Frontal cortex (tissue), 4 donors: ENCODE measurements at places on chromosomes 5 and 9.

DNA sequence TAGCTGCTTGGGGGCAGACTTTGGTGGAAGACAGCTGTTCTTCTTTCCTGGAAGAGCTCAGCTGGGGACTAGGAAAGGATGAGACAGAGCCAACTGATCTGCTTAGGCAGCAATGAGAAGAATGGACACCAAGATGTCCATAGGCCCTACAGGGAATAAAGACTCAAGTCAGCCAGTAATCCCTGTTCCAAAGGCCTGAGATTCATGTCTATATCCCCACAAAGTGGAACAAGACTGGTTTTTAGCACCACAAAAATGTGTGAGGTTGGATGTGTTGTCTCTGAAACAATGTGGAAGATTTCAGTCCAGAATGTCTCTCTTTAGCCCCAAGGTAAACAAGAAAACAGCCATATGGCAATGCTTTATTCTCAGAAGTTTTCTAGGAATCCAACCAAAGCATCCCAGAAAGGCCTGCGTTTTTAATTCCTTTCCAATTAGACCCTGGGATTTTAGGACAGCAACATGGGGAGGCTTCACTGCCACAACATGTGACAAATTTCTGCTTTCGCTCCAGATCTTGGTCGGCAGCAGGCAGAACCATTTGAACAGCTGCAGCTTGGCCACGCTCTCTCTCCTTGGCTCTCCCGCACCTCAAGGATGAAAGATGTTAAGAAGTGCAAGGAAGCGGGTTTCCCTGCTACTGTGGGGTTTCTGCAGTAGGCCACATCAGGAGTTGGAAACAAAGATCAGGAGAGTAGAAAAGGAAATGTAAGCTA, 245.1 kb downstream of the FSTL4 start:
- no peak for DNase-seq

DNA sequence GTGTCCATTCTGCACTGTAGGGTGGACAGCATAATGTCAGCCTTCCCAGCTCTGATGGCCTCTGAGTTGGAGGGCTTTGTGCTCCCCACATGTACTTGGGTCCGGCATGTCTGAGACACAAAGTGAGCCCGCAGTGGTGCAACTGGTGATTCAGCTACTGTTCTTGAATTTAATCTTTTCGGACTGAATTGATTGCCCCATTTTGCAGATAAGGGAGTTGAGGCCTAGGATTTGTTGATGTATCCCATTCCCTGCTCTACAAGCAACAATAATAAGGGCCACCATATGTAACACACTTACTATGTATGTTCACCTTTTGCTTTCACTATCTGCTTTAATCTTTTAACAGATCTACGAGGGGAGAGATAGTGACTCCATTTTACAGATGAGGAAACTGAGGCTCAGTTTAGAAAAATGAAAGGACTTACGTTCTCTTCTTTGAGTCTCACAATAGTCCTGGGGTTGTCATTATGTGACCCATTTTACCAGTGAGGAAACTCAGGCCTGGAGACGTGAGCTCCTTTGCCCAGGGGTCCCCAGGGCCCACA, 4.5 kb downstream of the GSN start:
- DNase-seq, result no peak

GRCh38 chr5:120527251-120527650, 63.2 kb downstream of the PRR16 start:
- DNase-seq, result no peak

GRCh38 chr9:14433351-14434157, 119.6 kb upstream of the NFIB start:
- DNase-seq, result peak; percentile 6

DNA sequence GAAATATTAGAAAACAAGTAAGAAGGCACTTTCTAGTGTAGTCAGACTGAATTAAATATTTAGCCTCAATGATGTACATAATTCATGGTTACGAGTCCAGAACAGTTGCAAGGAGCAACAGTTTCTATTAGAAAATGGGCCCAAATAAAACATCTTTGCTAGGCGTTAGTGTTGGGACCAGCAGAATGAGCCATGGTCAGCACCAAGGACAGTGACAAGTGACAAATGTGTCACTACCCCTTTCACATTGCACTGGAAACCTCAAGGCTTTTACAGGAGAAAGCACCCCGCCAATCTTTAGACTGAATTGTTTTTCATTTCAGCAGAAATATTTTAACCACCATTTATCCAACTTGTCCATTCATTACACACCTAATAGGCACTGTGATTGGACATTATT, 301.3 kb upstream of the ADCY2 start:
- no peak for DNase-seq

DNA sequence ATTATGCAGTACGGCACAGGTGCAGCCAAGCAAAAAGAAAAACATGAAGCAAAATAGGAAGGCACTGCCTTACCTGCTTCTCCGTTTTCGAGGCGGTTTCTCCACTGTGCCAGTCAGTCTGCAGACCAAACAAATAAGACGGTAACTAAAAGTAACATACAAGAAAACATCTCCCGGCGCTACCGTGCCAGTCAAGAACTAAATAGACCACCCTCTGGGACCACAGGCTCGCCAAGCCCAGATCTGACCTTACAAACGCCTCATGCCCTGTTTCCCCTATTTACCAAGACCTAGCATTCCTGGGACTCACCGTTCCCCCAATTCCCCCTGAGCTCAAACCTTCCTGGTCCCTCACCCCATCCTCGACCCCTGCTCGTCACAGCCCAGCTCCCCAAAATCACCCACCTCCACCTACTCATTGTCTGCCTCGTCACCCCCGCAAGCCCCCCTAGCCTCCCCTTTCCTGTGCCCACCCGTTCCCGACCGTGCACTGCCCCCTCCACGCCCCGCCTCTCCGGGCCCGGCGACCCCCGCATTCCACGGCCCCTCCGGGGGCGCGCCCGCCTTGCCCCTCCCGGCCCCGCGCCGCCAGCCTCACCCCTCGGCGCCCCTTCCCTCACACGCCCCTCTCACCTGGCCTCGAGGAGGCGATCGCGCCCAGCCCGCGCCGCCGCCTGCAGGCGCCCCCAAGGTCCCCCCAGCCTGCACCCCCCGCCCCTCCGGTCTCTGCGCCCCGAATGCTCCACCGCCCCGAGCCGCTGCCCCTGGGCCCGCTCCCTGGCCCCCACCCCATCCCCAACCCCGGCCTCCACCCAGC, 560 bp downstream of the SCAI start:
- no peak for DNase-seq

DNA sequence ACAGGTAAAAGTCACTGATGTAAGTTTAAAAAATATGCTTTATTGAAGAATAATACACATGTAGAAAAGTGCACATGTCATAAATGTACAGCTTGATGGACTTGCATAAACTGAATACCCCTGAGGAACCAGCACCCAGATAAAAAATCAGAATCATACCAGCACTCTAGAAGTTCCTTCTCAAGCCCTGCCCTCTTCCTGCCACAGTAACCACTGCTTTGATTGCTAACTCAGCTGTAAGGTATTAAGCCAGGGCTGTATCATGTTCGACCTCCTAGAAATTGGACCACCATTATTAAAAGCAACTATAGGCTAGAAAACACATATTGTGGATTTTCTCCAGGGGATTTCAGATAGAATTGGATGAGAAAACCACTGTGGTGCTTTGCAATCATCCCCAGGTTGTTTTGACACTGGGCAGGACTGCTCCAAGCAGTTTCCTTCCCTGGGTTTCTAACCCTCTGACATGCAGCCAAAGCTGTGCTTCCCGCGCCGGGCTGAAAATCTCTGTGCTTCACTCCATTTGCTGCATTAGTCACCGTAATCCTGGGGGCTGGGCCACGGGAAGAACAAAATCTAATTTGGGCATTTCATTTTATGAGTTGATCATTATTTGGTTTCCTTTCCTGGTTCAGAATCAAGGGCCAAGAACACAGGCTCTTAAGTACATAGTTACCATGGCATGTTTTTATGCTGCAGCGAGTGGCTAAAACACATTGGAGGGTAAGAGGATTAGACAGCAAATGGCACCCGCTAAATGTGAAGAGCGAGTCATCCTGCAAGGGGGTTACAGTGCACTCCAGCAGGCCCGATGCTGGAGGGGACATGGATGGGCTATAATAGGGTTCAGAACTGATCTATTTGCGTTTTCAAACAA, 139.4 kb upstream of the IL12B start:
- DNase-seq, result no peak

- no peak for DNase-seq
Observed at GRCh38 chr5:121175986-121176385, 675.7 kb upstream of the FTMT start.

- no peak for DNase-seq
Observed at GRCh38 chr5:2908086-2908485, 156.6 kb upstream of the IRX2 start.

GRCh38 chr5:78008356-78008967, 232.3 kb upstream of the TBCA start:
- peak; percentile 35 for DNase-seq

DNA sequence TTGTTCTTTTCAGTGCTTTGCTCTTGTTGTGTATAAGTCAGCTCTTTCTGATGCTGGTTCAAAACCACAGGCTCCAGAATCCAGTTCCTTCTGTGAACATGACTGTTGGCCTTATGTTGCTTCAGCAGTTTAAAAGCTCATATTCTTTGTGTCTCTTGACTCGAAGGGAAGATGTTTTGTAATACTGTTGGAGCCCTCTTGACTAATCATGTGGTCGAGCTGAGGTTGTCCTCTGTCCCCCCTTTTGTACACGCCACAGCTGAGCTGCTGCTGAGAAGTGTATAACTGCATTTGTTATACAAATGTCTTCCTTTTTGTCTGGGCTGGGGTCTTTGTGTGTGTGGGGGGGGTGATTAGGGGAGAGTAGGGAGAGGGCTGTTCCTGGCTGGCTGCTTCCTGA, 35.8 kb downstream of the SLC36A1 start:
- no peak for DNase-seq

DNA sequence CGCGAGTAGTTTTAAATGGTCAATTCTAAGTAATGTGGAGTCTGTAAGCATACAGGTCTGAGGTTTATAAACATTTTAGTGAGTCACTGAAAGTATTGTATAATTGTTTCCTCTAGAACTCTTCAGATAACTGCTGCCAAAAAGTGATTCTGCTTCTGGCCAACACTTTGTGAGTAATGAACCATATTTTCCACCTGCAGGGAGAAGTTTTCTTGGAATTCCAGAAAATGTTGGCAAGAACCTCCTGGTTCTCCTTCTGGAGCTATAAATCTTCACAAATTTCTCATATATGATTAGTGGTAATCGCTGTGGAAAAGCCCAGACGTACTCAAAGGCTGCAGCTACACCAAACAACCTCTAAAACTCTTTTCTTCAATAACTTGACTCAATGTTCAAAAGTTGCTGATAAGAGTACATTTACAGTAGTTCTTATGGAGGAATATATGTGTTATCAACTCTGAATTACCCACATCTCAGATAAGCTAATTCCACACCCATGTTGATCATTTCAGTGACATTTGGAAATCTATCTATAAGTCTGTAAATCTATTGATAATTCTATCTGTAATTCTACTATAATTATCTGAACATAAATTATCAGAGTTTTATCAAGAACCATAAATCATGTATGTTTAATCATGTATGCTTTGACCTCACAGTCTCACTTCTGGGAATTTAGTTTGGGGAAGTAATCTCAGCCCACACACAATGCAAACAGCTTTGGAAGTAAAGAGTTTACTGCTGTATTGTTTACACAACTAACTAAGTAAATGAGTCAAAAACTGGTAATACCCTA, 74.1 kb downstream of the FNBP1 start:
- no peak for DNase-seq

- no peak for DNase-seq
Observed at GRCh38 chr9:114287763-114288192, 35.1 kb upstream of the ORM1 start.

DNA sequence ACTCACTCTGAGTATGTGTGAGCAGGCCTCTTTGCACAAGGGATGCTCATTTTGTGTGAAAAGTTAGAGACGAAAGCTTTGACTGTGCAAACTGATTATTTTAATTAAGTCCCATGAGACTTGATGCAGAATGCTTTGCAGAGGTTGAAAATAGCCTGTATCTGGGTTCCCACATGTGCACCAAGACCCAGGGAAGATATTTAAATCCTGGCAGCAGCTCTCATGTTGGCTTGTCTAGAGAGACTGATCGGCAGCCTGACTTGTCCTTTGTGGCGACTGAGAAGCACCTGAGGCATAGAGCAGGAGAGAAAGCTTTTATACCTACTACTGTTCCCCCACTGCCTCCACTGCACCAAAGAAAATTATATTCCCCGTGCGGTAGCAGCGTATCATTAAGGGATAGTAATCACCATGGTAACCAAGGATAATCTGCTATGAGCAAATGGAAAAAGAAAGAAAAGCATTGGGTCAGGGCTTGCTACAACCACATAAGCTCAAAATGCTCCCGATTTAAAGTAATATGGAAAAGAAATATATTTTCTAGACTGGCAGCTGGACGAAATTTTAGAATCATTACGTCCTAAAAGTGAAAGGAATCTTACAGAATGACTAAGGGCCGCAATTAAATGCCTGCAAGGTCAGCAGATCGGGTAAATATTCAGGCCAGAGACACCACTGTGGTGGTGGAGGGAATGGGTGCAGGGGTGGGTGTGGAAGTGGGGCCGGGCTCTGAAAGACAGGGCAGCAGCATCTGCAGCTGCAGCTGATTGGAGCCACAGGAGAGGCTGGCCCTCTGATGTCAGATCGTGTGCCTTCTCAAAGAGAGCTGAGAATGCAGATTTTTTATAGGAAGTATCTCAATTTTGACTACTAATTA, 135.3 kb upstream of the EPB41L4A start:
- peak; percentile 2 for DNase-seq

- no peak for DNase-seq
Observed at GRCh38 chr5:148932355-148932935, 106.0 kb downstream of the ADRB2 start.

- DNase-seq, result no peak
Observed at GRCh38 chr5:108636135-108636853, 111.4 kb upstream of the FER start.

DNA sequence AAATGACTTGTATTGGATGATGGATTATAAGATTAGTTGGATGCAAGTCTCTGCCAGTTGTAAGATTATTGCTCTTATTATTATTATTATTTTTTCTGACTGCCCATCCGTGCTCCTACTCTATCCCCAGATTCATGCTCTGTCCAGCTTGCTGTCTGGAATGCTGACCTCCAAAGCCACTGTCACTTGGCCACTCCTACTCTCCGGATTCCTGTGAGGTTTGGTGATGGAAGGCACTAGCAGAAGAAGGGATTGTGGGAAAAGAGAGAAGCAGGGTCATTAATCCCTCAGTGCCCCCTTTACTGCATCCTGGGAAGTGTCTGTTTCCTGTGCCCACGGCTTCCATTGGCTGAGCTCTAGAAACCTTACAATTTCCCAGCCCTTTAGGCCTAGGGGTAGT, 76.3 kb upstream of the IL12B start:
- no peak for DNase-seq

GRCh38 chr9:129141066-129142041, 30.1 kb downstream of the PTPA start:
- DNase-seq, result no peak

GRCh38 chr5:2921651-2922050, 170.2 kb upstream of the IRX2 start:
- DNase-seq, result no peak

GRCh38 chr9:133729617-133730281, 8.4 kb downstream of the SARDH start:
- DNase-seq, result no peak

GRCh38 chr5:156888520-156888919, 38.4 kb downstream of the PPP1R2B start:
- DNase-seq, result no peak

- no peak for DNase-seq
Observed at GRCh38 chr5:74629326-74629725, 11.2 kb downstream of the ENC1 start.
